ENCODE measurements at places on chromosomes 3 and 15.

GRCh38 chr3:57142411-57142723 lies 22.8 kb downstream of the IL17RD start:
- DNase-seq = no peak

DNA sequence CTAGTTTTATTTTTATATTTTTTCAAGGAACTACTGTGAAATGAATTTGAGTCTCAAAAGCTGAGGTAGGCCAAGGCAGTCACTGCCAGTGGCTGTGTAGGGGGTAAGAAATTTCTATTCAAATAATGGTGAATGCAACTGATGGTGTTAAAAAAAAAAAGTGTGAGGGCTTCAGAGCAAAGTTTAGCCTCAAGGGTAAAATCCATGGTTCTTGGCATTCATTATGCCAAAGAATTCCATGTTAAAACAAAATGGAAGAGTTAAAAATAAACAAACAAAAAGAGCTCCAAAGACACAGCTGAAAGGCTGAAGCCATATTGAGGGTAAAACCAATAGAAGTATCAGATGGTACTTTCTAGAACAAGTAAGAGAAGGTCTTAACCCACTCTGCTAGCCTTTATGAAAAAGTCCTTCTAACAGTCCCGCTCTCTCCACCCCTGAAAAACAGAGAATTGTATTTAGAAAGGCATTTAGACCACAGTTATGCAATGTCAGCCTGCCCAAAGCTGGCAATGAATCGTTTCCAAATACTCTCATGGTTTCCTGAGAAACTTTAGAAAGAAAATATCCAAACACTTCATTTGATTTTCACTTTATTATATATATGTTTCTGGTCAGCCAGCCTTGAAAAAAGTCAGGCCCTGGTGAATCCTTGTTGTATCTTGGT lies 158.4 kb upstream of the GMNC start:
- DNase-seq = no peak

DNA sequence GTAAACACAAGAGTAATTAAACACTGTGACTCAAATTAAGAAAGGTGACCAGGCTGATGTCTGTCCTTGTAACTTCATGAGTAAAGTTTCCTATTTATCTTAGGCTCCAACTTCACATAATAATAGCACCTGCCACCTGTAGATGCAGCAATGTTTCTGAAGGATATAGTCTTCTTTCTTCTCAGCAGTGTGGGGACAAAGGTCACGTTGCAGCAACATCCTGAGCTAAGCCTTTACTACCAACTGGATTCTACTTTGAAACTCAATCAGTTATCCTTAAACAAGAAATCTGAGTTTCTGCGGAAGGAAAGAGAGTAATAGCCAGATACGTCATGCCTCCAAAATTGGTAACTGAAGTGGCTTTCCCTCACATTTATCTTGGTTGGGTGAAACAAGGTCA lies 253.1 kb downstream of the RBMS3 start:
- DNase-seq = no peak

GRCh38 chr3:156298014-156298413 lies 177.6 kb downstream of the KCNAB1 start:
- no peak for DNase-seq

- no peak for DNase-seq
Observed at GRCh38 chr3:30655187-30655812, 48.9 kb downstream of the TGFBR2 start.

Measured in stimulated activated CD8-positive, alpha-beta memory T cell treated with anti-CD3 and anti-CD28 coated beads, Interleukin-4, amount 100 ng/mL, for 1 hour (primary cell).